Hindlimb muscle (tissue), 1 donor: ENCODE measurements at places on chromosomes 7 and 10. TPM values are rescaled to one million over a fixed set of nuclear protein-coding genes. Genes with fewer than 3 reads are reported as not detected.
A peak's percentile ranks its signal among the peaks of the same experiment; 100 is the strongest.

DNA sequence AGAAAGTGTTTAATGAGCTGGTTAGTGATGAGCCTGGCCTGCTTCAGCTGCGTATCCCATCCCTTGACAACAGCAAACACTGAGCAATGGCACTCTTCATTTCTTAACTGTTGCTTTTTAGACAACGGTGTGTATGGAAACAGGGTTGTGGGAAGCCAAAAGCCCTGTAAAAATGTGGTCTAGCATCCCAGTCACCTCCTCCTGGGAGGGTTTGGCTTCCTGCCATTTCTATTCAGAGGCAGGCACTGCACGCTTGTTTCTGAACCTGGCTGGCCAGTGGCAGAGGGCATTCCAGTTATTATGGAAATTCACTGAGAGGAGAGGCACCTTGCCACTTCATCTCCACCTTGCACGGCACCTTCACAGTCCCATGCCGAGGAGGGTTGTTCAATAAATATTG, 123.0 kb upstream of the ADARB2 start:
- no peak for DNase-seq

- no peak for DNase-seq
Observed at GRCh38 chr10:128662520-128662919, 536.3 kb upstream of the MKI67 start.

DNA sequence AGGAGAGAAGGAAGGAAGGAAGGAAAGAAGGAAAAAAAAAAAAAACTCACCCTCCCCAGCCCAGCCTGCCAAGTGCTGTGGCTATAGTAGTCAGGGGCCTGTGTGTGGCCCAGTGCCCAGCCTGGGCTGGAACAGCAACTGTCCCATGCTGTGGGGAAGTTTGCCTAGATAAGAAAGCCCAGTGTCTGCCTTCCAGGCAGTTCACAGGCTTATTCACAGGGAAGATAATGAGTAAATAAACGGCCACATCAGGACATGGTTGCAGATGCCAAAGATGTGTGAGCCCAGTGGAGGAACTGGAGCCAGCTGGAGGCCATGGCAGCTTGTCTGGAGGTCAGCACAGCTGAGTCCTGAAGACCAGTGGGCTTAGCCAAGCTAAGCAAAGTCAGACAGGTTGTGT, 132.4 kb upstream of the FOXK1 start:
- peak; percentile 17 for DNase-seq

GRCh38 chr10:49841615-49842332, 79.7 kb upstream of the OGDHL start:
- no peak for DNase-seq

DNA sequence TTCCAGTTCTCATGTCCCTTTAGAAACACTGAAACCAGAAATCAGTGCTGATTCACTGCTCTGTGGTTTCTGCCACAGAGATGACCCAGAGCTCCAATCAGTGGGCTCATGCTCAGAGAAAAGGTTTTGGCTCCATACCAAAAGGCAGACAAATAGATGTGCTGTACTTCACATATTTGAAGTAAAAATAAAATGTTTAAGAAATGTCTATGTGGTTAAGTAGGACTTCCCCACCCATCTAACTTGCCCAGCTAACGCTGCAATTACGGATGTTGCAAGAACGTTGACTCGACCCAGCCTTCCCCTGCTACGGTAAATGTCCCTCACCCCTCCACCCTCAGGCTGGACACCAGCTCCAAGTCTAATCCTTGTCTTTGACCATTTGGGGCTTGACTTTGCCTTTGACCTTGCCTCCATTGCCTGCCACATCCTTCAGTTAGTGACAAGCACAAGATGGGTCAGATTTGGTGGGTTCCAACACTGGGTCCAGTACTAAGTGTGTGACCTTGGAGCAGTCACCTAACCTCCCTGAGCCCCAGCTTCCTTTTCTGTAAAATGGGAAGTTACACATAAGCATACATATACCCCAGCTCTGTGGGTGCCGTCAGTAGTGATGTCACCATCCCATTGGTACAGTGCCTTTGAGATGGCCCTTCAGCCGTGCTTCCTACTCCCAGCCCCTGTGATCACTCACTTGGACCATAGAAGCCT, 95.8 kb downstream of the CHST15 start:
- no peak for DNase-seq

- DNase-seq: no peak
Observed at GRCh38 chr7:73515178-73515577, 6.9 kb downstream of the BAZ1B start.

ADARB2 gene
- 0.04 TPM for polyA plus RNA-seq
